ENCODE measurements at places on chromosomes 2 and 18. TPM values are rescaled to one million over a fixed set of nuclear protein-coding genes. Genes with fewer than 3 reads are reported as not detected.

DNA sequence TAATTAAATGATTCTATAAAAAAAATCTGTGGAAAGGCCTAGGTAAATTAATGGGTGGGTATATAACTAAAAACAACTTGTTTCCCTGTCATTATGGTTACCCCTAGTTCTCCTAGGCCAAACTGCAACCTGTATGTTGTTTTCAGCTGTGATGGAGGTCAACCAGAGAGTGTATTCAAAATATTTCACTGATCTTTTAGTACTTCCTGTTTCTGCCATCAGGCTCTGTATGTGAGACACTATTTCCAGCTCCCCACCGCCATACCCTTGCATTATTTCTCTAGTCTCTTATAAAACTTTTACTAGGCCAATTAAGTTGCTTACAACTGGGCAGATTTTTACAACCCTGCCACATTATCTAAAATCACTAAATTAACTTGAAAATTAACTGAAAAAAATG is 21.0 kb upstream of the CDKL4 start:
- DNase-seq = no peak

DNA sequence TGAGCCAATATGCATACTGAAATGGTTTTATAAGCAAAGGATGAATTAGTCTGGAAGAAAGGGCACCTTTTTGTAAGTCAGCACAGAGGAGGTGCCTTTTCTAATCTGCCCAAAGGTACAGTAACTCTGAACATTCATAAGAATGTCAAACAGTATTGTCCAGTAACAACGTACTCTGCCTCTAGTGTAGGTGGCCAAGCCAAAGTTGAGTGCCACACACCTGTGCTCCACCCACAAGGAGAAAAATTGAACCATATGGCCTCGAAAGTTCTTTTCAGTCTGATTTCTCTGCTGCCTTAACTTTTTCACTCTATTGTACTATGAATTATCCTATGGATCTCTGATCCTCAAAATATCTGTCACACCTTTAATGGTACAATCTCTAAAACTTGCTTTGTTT is 86.8 kb downstream of the CERKL start:
- no peak for DNase-seq

DNA sequence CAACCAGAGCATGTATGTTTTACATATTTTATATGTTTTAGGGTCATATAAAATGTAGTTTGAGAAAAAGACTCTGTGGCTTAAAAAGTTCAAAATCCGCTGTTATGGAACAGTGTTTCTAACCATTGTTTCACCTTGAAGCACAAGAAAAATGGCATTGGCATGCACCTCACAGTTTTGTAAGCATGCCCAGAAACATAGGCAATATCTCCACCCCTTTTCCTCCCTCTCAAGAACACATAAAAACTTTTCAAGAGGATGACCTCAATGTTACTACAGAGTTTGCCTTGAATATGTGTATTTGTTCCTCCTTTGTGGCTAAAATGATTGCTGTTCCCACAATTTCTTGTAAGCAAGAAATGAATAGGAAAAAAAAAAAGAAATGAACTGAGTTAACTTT is 29.3 kb upstream of the SLC40A1 start:
- no peak for DNase-seq

DNA sequence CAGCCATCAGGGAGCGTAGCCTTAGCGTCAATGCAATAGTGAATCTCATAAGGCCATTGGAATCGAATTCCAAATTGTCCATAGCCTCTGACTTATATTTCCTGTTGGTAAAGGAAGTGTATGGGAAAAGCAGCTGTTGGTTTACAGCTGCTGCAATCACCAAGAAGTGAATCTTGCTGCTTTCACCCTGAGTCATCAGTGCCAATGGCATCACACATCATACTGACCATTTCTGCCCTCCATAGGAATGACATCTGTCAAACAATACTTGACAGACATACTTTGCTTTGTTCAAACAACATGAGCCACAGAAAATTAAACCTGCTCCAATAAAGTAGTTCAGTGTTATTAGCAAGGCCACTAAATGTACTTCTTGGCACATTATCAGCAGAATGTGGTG is 111.2 kb upstream of the KLHL29 start:
- DNase-seq = no peak

DNA sequence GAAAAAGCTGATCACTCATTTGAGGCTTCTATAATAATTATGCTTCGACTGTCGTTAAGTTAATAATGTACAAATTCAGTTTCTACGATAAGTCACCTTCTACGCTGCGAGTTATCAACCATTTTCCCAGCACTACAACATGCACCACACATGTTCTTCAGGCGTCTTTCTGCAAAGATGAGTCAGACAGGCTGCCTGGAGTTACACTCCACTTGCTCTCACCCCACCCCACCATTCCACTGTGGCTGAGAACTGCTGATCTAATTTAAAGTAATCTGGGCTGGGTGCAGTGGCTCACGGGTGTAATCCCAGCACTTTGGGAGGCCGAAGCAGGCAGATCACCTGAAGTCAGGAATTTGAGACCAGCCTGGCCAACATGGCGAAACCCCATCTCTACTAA is 218.6 kb downstream of the DYM start:
- DNase-seq = no peak

GRCh38 chr2:241728627-241729026 is 5.8 kb upstream of the D2HGDH start:
- DNase-seq = no peak

GRCh38 chr2:39491653-39492052 is 54.6 kb upstream of the MAP4K3 start:
- no peak for DNase-seq

- no peak for DNase-seq
These were observed 40.6 kb upstream of the CCNYL1 start for GRCh38 chr2:207670887-207671286.

DNA sequence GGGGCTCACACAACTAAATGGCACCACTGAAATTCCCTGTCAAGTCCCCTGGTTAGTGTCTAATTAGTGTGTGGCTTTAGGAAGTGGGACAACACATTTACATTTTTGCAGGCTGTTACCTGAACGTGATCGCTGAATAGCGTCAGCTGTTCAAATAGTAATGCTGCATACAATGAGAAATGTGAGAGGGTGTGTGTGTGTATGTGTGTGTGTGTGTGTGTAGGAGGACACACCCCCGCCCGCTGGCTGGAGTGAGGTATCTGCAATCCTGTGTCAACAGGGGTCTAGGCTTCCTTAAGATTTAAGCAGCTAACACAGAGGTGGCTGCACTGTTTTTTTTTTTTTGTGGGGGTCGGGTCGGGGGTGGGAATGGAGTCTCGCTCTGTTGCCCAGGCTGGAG is 4.8 kb upstream of the LYPD6B start:
- no peak for DNase-seq

GRCh38 chr2:225768741-225769140 is 369.2 kb downstream of the NYAP2 start:
- no peak for DNase-seq

- no peak for DNase-seq
These were observed 49.7 kb downstream of the CYRIA start for GRCh38 chr2:16615687-16616615.

The CNPPD1 gene
- polyA plus RNA-seq = 38.0 TPM

The REG3G gene
- not detected for polyA plus RNA-seq

The CROCC2 gene
- 2.0 TPM for polyA plus RNA-seq

The GTF3C2 gene
- 62.6 TPM for polyA plus RNA-seq

The IL36RN gene
- not detected for polyA plus RNA-seq

The DIPK1C gene
- 0.38 TPM for polyA plus RNA-seq

The CPO gene
- 0.39 TPM for polyA plus RNA-seq

Data from right lung (tissue), 10 donors.